ENCODE measurements at places on chromosomes 6 and 20. TPM values are rescaled to one million over a fixed set of nuclear protein-coding genes. Genes with fewer than 3 reads are reported as not detected.
A peak's percentile ranks its signal among the peaks of the same experiment; 100 is the strongest.

GRCh38 chr20:2518558-2518957 lies 9.8 kb upstream of the ZNF343 start:
- no peak for DNase-seq

DNA sequence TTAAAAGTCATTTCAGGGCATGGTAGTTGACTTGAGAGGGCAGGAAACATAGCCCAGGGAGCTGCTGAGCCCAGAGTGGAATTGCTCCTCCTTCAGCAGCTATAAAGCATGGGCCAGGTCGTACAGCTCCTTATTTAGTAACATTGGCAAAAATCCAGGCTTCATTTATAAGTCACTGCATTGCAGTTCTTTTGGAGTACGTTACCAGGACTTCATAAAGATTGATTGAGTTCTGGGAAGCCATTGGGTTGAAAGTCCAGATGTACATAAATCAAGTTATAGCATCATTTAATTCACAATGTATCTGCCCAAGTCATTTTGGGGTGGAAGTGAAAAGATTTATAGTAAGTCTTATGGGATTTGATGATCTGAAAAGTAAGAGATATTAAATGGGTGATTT lies 53.0 kb upstream of the ANKEF1 start:
- DNase-seq: no peak

DNA sequence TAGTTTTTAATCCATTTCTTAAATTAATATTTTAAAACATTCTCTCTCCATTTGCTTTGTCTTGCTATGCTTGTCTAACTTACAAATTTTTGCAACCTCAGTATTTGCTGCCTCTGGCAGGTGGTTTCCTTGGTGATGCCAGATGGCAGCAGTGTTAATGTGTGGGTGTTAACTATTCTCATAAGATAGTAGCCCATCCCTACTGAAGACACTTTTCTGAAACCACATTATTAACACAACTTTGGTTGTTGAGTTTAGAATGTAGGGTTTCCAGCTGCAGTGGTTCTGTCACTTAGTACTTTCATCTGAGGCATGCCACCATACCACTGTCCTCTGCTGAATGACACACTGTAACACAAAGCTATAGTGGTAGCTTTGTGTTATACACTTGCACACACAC lies 75.1 kb downstream of the MYO6 start:
- DNase-seq: no peak

DNA sequence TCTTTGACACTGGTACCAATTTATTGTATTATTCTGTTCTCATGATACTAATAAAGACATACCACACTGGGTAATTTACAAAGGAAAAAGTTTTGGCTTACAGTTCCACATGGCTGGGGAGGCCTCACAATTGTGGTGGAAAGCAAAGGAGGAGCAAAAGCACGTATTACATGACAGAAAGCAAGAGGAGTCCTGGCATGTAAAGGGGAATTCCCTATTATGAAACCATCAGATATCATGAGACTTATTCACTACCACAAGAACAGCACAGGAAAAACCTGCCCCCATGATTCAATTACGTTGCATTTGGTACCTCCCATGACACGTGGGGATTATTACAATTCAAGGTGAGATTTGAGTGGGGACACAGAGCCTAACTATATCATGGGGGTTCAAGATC lies 43.4 kb downstream of the SLC22A2 start:
- DNase-seq: no peak

DNA sequence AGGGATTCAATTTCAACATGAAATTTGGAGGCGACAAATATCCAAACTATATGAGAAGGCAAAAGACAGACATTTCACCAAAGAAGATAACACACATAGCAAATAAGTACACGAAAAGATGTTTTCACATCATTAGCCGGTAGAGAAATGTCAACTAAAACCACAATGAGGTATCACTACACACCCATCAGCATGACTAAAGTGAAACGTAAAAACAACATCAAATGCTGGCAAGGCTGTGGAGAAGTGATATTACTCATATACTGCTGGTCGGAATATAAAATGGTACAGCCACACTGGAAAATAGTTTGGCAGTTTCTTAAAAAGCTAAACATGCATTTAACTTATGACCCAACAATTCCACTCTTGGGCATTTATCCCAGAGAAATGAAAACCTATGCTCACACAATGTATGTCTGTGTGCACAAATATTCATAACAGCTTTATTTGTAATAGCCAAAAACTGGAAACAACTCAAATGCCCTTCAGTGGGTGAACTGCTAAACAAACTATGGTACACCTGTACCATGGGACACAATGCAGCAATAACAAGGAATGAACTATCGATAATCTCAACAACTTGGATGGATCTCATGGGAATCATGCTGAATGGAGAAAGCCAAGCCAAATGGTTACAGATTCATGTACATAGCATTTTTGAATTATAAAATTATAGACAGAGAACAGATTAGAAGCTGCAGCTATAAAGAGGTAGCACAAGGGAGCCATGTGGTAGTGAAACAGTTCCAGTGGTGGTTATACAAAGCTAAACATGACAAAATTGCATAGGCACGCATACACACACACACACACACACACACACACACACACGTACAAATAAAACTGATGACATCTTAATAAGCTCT lies 8.6 kb downstream of the ADAT2 start:
- DNase-seq: no peak

DNA sequence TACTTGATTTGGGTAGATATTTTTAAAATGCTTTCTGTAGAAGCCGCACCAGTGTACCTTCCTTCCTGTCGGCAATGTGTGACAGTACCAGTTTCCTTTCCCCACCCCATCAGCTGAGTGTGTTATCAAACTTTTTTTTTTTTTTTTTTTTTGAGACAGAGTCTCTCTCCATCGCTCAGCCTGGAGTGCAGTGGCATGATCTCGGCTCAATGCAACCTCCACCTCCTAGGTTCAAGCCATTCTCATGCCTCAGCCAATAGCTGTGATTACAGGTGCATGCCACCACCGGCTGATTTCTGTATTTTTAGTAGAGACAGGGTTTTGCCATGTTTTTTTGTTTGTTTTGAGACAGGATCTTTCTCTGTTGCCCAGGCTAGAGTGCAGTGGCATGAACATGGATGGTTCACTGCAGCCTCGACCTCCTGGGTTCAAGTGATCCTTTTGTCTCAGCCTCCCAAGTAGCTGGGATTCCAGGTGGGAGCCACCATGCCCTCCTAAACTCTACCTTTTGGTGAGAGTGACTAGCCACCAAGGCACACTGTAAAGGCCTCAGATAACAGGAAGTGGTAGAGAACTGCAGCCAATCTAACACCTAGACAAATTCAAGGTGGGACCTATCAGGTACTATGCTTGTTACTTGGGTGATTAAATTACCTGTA lies 26.5 kb upstream of the ZBTB22 start:
- DNase-seq: no peak

- no peak for DNase-seq
These were observed 136.2 kb downstream of the HIVEP1 start for GRCh38 chr6:12148317-12148801.

DNA sequence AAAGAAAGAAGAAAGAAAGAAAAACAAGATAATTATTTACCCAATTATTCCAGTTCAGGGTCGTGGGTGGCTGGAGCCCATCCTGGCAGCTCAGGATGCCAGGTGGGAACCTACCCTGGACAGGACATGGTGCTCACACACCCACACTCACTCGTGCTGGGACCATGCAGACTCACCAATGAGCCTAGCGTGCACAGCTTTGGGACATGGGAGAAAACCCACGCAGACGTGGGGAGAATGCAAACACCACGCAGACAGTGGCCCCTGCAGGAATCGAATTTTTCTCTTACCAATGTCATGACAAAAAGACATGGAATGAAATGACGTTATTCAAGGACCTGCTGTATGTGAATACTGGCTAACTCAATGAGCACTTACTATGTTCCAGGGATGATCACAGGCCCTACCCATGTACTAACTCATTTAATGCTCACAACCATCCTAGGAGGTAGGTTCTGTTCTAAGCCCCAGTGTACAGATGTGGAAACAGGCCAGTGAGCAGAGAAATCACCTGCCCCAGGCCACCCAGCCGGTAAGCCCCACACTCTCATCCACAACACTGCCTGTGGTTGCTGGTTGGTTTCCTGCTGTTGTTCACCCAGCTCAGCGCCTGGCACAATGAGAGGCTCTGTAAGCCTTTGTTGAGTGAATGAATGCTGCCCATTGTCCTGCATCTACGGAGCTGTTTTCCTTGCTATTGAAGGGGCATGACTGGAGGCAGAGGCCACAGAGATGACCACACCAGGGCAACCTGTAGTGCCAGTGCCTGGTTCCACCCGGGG lies 6.8 kb upstream of the PI16 start:
- DNase-seq: no peak

- no peak for DNase-seq
These were observed 167.1 kb upstream of the FBXL4 start for GRCh38 chr6:99114769-99115406.

DNA sequence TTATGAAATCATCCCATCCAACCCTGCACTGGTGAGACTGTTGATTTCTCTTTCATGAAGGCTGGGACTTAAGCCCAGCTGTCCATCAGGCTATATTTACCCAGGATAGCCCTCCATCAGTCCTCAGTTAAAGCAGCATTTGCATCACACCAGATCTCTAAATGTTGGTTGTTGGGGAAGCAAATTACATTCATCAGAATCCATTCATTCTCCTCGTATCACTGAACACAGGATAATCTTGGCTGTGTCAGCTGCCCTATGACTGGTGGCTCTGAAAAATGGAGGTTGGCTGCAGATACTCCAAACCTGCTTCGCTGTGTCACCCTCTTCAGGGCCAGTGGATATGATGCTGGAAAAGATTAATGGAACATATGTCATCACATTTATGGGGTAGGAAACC lies 718.3 kb downstream of the KIF16B start:
- DNase-seq: no peak

- DNase-seq: no peak
These were observed 794.6 kb downstream of the TFAP2A start for GRCh38 chr6:9620263-9620662.

- DNase-seq: no peak
These were observed 162.4 kb upstream of the MMS22L start for GRCh38 chr6:97445407-97445806.

- DNase-seq: no peak
These were observed 122.3 kb downstream of the PREX1 start for GRCh38 chr20:48705240-48706115.

- no peak for DNase-seq
These were observed 8.4 kb upstream of the ZBTB24 start for GRCh38 chr6:109491207-109491938.

DNA sequence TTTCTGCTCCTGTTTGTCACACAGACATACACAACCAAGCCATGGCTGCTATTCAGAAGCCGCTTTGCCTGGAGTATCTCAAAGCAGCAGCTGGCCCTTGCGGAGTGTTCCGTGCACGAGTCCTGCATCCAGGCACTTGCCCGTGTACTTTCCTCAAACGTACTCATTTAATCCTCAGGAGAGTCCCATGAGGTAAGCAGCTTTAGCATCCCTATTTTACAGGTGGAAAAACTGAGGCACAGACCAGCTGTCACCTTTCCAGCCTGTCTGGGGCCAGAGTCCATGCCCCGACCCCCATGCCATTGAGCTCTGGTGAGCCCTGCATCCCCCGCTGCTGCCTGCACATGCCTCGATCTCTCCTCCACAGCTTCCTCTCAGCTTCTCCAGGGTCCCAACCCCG lies 130.0 kb downstream of the ERMARD start:
- no peak for DNase-seq

- no peak for DNase-seq
These were observed 40.4 kb upstream of the ARG1 start for GRCh38 chr6:131532580-131533039.

DNA sequence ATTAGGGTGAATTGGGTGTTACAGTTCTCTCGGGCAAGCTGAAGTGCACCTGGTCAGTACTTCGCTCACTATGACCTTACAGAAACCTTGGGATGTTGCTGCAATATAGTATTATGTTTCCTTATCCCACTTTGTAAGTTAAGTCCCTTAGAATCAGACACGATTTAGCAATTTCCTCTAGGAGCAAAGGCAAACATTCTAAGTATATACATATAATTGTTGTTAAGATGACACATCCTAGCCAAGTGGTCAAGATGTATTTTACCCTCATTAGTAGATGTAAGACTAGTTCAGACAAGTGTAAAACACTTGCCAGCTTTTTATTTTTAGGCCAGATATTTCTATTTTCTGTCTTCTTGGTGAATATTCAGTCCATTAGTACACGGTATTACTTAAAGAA lies 31.1 kb upstream of the RGS17 start:
- no peak for DNase-seq

GRCh38 chr6:161429921-161430490 lies 156.1 kb upstream of the AGPAT4 start:
- no peak for DNase-seq

GRCh38 chr6:149231778-149232177 lies 85.7 kb upstream of the TAB2 start:
- DNase-seq: no peak

DNA sequence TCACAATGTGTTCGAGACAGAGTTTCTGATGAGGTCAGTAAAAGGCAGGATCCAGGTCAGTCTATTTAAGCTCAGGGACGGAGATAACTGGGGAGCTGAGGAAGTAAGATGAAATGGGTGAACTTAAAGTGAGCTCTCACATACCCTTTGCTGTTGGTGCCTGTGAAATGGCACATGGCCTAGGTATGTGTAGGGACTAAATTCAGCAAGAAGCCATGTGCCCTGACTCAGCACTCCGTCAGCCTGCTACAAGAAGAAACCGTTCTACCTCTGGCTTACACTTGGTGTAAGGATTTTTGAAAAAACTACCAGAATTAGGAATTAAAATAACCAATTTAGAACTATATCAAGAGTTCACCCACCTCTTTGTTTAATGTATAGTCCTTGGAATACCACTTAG lies 41.1 kb upstream of the TRDN start:
- no peak for DNase-seq

DNA sequence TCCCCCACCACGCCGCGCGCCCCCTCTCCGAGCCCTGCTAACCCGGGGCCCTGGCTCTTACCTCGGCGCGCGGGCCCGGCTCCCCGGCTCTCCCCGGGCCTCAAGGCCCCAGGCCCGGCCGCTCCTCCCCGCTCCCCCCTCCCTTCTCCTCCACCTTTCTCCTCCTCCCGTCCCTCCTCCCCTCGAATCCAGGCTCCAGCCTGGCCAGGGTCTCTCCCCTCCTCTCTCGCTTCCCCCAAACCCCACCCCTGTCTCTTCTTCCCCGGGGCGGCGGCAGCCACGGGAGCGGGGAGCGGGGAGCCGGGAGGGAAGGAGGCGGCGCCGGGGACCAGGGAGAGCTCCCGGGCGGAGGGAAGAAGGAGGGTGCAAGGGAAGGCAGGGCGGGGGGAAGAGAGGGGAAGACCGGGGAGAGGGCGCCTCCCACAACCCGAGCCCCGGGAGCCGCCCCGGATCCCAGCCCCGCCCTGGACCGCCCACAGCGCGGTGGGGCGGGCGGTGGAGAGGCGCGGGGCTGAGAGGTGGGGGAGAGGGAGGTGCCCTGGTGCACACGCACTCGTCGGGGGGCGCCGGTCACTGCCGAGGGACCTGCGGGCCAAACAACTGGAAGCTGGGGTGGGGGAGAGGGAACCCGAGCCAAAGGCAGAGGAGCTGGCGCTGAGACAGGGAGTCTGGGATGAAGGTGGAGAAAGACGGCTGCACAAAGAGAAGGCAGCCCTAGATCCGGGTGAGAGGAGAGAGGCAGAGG lies at the start of gene GABBR1:
Gene GABBR1 (minus strand): TSS at position 395 of the 745 bp plus-strand sequence. CDS start 798 bp downstream, outside the sequence.
- peak; percentile 90 for DNase-seq

- DNase-seq: no peak
These were observed 170.8 kb upstream of the PHACTR1 start for GRCh38 chr6:12545619-12546409.

BTN3A1 gene
- 24.1 TPM for total RNA-seq

CALHM6 gene
- total RNA-seq: 1.5 TPM

PPP1R3D gene
- total RNA-seq: 9.2 TPM

WFDC10B gene
- total RNA-seq: not detected

SLC17A3 gene
- total RNA-seq: not detected

FAM83C gene
- total RNA-seq: not detected

OR2J3 gene
- not detected for total RNA-seq

ENPP5 gene
- 3.6 TPM for total RNA-seq

AHCY gene
- total RNA-seq: 192 TPM

SEMG1 gene
- 0.42 TPM for total RNA-seq
